ENCODE measurements at places on chromosomes 12 and 14.

- DNase-seq, result no peak
Measured at GRCh38 chr12:89326239-89327040, 25.9 kb downstream of the DUSP6 start.

DNA sequence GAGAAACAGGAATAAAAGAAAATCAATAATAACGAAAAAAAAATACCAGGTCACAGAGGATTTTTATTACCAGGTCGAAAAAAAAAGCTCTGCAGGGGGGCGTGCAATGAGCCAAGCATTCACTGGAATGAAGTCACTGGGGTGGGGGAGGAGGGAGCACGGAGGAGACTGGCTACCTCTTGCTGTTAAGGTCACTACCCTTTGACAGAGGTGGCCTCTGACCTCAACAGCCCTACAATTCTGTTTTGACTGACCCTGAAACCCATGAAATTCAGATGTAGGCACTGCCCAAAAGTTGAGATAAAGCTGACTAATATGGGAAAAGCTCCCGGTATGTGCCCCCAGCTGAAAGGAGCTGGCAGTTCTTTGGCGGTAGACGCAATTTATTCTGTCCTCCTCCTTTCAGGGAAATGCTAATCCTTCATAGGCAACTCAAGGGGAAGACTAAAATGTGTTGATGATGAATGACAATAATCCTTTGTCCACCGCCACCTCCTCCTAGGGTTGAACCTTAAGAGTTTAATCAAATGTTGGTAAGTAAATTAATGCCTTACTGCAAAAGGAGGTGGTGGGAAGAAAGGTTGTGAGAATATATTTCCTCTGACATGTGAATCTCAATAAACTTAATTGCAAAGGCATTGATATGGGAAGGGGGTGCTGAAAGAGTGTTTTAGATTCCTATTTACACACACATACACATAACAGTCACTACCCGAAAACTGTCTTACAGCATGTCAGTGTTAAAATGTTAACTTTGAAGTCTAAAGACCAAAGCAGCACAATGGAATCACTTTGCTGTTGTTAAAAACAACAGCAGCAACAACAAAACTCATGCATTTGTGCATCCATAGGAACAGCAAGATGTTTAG lies 6.3 kb upstream of the RIC8B start:
- DNase-seq, result no peak

DNA sequence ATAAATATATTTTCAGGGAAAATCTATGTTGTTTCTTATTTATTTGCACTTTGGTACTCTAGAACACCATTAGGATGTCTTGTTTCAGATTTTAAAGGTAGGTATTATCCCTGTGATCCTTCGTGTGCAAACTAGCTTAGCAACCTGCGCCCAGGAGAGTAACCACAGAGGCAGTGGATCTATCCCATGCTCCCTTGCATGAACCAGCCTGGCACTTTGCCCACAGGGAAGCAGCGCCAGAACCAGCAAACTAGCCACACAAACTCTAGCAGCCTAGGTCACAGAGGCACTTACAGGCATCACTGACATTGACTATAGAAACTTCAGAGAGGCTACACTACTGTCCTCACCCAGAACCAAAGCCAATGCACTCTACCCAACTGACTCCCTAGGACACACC lies 76.1 kb downstream of the TSHR start:
- DNase-seq, result no peak

GRCh38 chr14:55028066-55028465 lies 1.0 kb downstream of the SOCS4 start:
- no peak for DNase-seq

- DNase-seq, result no peak
Measured at GRCh38 chr12:127191129-127191528, 1075.8 kb upstream of the TMEM132C start.

DNA sequence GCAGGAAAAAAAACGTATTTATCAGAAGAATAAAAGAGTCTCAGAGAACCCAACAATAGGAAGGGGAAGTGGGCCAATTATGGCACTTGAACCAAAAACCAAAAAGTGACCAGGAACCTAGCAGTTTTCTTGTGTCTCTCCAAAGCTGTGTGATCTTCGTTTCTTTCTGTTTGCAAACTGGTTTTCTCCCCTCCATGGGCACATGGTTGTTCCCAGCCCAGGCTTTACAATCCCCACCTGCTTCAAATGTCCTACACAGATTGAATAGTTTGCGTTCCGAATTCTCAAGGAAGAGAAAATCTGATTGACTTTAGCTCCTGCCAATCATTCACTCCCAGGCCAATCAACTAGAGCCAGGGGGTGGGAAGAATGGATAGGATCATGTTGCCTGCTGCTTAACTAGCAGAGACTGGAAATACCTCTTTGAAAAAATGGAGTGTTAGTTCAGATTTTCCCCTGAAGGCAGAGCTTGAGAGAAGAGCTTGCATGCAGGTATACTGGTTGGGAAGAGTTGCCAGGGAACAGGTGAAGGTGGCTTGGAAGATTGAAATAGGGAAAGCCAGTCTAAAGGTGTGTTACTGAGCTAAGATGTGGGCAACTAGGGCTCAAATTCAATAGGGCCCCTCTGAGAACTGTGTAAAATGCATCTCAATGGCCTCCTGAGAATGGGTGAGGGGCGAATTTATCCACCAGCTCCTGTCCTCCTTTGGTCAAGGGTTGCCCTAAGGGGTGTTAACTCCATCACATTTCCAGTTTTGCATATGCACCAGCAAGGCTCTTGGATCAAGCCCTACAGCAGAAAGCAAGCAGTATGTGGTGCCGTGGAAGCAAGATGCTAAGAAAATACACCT lies 106.4 kb upstream of the SRRM4 start:
- DNase-seq, result peak; percentile 6

- no peak for DNase-seq
Measured at GRCh38 chr14:58215191-58215914, 15.4 kb downstream of the ACTR10 start.

DNA sequence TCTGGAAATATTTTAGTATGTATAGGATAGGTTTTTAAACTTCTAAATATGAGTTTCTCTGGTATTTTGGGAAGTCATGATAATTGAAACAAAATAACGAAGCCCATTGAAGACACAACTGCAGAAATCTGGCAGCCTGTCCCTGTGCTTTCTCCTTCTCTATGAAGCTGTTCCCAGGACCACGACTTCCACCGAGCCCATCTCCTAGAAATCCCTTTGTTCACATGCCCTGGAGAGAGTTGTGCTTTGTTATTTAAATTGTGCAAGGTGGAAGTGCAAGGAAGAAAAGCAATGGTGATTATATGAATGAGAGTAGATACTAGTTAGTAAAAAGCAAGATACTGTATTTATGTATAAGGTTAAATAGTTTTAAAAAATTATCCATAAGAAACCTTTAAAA lies 32.2 kb downstream of the STK38L start:
- no peak for DNase-seq

- peak; percentile 72 for DNase-seq
Measured at GRCh38 chr12:68479261-68479895, 131.3 kb upstream of the RAP1B start.

- DNase-seq, result no peak
Measured at GRCh38 chr14:49527221-49527620, 59.0 kb downstream of the RPS29 start.

- peak; percentile 72 for DNase-seq
Measured at GRCh38 chr14:51547260-51547659, 104.5 kb upstream of the FRMD6 start.

DNA sequence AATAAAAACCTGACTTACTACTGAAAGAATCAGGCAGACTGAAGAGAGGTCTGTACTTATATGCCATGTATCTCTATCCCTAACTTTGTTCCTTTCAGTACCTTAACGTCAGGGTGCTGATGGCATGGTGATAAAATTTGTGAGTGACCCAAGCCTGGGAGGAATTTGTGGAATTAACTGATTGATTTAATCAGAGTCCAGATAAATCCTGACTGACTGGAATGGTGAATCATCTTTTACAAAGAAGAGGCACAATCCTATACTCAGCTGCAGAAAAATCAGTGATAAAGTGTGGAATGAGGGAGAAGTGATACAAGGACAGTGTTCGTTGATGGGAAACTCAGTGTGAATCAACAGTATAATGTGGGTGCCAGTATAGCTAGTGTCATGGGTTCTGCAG lies 3.7 kb downstream of the TDG start:
- DNase-seq, result no peak

GRCh38 chr14:95495538-95496025 lies 20.9 kb downstream of the SYNE3 start:
- no peak for DNase-seq

DNA sequence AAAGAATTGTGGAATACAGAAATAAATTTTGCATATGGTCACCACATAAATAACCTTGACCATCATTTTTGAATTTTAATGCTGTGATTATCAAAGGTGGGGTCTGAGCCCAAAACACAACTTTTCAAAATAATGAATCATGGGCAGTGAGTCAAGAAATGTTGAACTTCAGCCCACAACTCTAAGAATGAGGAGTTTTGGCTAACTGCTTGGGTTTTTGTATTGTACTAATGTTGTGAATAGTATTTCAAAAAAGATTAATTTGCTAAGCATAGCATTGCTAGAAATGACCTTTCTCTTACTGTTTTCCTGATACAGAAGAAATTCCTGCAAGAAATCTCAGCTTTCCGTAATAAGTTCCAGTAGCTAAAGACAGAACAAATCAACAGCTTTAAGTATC lies 24.4 kb upstream of the YARS2 start:
- no peak for DNase-seq

DNA sequence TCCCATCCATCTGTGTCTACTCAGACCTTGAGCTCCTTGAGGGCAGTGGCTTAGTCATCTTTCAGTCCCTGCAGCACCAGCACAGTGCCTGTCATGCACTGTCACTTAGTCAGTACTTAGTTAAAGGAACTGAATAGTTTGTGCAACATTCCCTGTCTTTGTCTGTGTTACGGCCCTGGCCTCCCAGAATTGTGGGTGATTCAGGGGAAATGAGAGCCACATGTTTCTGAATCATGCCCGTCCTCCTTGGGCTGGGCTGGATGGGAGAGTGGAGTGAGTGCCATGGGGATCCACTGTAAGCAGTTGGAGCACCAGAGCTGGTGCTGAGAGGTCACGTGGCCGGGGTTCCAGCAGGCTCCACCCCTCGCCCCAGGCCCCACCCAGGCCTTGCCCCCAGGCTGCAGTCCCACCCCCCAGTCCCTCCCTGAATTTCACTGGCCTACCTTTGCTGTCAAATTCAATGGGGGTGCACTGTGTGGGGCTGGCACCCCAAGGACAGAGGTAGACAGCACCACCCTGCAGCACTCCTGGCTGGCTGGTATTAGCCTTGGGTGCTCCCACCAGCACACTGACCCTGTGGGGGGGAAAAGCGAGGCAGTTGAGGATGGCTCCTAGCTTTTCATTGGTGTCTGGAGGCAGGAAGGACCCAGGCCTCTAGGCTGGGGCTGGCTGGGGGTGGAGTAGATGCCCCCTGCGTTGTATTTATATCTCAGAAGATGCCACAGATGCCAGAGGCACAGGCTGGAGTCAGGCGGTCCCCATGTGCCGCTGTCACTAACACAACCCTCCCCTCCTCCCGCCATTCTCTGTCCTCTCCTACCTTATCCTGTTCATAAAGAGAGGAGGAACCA lies 7.5 kb downstream of the ITGA5 start:
- no peak for DNase-seq

GRCh38 chr14:87888136-87888999 lies 104.6 kb downstream of the GALC start:
- no peak for DNase-seq

- DNase-seq, result no peak
Measured at GRCh38 chr14:69877492-69877891, 1.7 kb upstream of the SMOC1 start.

- no peak for DNase-seq
Measured at GRCh38 chr14:68032154-68032553, 212.6 kb downstream of the RAD51B start.

DNA sequence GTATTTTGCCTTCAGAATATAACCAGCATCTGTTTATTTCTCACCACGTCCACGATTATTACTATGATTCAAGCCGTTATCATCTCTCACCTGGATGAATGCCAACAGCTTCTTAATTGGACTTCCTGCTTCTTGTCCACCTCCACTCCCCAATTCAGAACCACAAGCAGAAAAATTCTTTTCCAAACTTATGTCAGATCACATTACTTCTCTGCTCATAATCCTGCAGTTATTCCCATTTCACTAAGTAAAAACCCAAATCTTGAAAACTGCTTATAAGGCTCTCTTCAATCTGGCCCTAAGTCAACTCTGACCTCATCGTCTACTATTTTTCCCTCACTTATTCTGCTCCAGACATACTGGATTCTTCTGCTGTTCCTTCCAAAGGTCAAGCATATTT lies 2.0 kb downstream of the CRY1 start:
- peak; percentile 95 for DNase-seq

DNA sequence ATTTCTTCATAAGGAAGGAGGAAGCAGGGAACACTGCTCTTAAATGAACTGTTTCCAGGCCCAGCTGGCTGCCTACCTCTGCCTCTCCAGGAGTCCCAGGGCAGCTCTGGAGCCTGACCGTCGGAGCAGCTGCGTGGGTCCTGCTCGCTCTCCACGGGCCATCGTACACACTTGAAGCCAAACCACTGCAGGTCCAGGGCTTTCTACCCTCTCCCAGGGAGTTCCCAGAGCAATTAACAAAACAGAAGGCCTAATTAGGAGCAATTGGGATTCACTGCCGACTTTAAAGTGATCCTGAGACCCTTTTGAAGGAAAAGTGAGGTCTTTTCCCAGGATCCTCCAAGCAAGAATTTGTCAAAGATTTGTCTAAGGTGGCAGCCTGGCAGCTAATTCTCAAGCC lies 76.9 kb downstream of the OTX2 start:
- no peak for DNase-seq

- DNase-seq, result no peak
Measured at GRCh38 chr14:23403908-23404307, 4.2 kb downstream of the MYH6 start.

GRCh38 chr14:72701237-72701565 lies 192.7 kb downstream of the DPF3 start:
- no peak for DNase-seq

DNA sequence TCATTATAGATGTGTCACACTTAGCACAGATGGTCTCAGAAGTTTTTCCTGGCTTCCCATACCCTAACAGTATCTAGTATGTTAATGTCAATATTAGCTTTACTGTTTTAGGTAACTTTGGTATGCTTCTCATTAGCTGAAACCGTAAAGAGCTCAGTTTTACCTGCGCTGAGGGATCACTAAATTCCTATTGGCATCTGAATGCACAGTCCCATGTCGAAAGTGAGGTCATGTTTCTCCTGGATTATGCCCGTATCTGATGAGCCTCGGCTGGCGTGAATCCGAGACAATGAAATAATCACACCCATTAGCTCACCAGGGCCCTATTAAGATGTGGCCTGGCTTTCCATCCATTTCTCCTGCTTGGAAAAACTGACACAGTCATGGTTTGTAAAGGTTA lies 418.2 kb downstream of the ZFP36L1 start:
- peak; percentile 82 for DNase-seq

GRCh38 chr12:59004456-59004855 lies 84.2 kb upstream of the LRIG3 start:
- DNase-seq, result no peak

DNA sequence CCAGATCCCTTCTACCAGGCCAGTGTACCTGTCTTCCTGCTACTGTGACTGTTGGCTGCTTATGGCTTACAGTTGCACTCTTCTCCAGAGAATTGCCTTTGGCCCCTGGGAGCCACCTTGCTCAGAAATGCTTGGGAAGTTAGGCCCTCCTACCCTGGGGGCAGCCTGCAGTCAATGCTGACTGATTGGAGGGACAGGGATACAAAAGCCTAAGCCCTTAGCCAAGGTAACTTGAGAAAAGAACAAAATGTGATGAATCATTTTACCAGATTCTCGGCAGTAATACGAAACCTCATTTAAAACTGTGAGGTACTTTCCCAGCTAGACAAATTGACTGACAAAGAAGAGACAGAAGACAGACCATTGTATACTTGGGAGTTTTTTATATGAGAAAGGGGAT lies 47.3 kb downstream of the PTCSC3 start:
- DNase-seq, result no peak
